MV-4-11 (cell line): ENCODE measurements at places on chromosomes 13 and 19.

DNA sequence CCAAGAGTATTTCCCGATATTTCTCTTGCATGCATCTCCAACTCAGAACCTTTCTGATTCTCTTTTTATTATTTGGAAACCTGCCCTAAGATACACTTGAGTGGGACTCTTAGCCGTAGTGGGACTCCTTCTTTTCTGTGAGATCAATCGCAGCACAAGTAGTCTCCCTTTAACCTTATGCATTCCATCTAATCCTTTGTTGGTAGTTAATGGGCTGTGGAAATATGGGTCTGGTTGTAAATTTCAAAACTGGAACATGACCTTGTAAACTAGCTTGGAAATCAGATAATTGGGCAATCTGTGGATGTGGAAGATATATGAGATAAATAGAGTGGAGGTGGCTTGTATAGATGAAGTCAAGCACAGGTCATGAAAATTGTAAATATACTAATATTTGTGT is 350.0 kb downstream of the NDFIP2 start:
- DNase-seq = no peak

- peak; percentile 82 for DNase-seq
Measured at GRCh38 chr19:54188215-54188871, 1.0 kb downstream of the MBOAT7 start.

DNA sequence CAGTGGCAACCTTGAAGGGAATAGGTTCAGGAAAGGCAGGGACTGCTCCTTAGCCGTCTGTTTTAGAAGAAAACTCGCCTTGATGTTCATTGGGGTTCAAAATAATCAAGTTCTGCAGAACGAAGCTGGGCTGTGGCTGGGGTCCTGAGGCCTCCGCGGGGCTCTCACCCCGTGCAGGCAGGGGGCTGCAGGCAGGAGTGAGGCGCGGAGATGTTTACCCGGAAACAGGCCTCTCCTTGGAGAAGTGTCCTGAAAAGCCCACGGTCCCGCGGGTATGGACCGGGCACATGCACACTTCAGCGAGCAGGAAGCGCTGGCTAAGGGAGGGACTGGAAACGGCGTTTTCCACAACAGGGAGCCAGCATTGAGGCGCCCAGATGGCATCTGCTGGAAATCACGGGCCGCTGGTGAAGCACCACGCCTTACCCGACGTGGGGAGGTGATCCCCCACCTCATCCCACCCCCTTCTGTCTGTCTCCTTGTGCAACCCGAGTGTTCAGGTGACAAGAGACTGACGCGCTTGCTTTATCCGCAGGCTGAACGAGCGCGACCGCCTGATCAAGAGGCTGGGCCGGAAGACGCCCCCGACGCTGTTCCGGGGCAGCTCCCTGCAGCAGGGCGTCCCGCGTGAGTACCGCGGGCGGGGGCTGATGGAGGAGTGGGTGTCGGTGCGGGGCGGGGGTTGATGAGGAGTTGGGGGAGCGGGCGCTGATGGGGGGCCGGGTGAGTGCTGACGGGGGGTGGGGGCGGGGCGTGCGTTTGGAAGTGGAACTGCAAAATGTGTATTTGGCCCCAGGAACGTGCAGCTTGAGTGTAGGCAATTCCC is 39.6 kb downstream of the SHISA2 start:
- no peak for DNase-seq

GRCh38 chr13:32248801-32249200 is 66.4 kb downstream of the ZAR1L start:
- peak; percentile 20 for DNase-seq

DNA sequence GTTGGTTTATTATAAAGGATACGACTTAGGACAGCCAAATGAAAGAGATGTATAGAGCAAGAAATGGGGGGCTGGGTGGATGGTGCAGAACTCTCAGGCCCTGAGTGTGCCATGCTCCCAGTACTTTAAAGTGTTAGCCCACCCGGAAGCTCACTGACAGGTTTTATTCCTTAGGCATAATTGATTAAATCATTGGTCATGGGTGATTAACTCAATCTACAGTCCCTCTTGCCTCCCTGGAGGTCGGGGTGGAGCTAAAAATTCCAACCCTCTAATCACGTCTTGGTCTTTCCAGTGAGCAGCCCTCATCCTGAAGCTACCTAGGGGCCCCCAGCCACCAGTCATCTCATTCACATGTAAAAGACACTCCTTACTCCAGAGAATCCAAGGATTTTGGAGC is 9.9 kb upstream of the LEUTX start:
- DNase-seq = no peak

DNA sequence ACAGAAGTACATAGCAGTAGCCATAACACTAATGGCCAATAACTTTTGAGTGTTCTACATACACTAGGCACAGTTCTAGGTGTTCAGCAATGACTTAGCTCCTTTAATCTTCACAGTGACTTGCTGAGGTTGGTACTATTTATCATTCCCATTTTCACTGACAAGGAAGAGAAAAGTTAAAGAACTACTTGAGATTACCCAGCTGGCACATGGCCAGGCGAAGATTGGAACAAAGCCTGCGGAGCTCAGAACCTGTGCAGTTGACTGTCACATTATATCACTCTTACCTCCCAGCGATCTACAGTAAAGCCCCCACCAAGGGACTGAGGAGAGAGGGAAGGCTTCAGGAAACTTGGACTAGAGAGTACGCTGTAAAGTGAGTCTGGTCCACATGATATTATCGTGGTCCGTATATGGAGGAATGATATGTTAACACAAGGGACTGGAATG is 42.4 kb upstream of the WDFY2 start:
- no peak for DNase-seq

GRCh38 chr19:10878253-10878652 is 6.9 kb downstream of the CARM1 start:
- peak; percentile 64 for DNase-seq

DNA sequence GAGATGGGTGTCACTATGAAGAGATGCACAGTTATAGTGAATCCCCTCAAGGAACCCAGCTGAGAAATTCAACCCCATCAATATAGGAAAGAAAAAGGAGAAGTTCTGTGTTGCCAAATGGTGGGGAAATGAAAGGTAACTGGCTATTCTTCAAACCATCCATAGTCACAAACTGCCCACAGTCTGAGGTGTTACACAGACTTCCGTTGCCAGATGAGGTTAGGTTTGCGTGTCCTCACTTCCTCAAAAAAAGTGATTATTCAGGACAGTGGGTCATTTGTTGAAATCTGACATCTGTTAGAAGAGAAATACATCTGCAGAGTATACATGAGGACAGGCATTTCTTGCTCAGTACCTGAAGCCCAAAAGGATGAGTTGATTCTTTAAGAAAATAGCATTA is 9.0 kb downstream of the SIGLEC5 start:
- peak; percentile 99 for DNase-seq

DNA sequence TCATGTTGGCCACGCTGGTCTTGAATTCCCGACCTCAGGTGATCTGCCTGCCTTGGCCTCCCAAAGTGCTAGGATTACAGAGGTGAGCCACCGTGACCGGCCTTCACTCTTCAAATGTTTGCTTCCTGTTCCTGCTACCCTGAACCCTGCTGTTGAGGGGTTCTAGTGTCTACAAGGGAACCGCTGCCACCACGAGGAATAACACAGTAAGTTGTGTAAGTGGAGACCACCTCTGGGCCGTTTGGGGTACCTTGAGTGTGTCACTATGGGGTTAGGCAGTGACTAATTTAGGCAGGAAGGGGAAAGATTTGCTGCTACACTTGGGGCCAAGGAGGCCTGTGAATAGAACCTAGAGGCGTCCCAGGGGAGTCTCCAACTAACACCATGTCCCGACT is 2.2 kb upstream of the MYADM start:
- peak; percentile 41 for DNase-seq

GRCh38 chr19:50994129-50994528 is 7.3 kb downstream of the KLK8 start:
- DNase-seq = peak; percentile 9

DNA sequence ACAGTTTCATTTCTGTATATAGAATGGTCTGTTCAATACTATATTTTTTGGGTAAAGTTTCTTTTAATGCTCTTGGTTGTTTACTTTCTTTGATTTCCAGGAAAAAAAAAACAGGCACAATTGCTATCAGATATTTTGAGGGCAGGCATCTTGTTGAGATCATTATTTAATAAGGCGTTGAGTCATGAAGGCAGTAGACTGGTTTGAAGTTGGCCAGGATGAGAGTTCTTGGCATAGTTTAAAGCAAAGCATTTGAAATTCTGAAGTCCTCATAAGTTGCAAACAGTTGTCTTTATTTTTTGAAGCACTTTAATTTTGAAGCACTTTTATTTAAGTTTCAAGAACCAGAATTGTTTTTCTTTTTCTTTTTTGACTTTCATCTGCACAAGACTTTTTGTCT is 2.6 kb upstream of the ZNF175 start:
- DNase-seq = no peak

GRCh38 chr19:49272204-49272603 is 52.8 kb downstream of the SLC6A16 start:
- DNase-seq = no peak

DNA sequence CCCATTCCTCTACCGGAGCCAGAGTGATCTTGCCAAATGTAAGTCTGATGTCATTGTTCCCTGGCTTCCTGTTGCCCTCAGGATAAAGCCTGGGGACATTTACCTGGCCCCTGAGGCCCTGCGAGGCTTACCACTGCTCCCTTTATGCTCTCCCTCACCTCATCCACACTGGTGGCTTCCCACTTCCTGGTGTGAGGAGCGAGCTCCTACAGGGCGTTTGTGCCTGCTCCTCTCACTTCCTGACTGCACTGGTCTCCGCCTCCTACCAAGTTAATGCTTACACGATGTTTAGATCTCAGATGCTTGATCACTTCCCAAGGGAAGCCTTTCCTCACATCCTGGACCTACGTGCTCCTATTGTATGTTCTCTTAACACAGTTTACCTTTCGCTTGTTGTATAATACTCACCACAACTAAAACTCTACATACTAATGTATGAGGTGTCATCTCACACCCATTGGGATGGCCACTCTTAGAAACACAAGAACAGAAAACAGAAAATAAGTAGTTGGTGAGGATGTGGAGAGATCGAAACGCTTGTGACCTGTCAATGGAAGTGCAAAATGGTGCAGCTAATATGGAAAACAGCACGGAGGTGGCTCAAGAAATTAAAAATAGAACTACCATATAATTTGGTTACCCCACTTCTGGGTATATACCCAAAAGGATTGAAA is 177.6 kb downstream of the SHISA2 start:
- DNase-seq = peak; percentile 18

- no peak for DNase-seq
Measured at GRCh38 chr19:8490395-8490760, 12.1 kb downstream of the PRAM1 start.

DNA sequence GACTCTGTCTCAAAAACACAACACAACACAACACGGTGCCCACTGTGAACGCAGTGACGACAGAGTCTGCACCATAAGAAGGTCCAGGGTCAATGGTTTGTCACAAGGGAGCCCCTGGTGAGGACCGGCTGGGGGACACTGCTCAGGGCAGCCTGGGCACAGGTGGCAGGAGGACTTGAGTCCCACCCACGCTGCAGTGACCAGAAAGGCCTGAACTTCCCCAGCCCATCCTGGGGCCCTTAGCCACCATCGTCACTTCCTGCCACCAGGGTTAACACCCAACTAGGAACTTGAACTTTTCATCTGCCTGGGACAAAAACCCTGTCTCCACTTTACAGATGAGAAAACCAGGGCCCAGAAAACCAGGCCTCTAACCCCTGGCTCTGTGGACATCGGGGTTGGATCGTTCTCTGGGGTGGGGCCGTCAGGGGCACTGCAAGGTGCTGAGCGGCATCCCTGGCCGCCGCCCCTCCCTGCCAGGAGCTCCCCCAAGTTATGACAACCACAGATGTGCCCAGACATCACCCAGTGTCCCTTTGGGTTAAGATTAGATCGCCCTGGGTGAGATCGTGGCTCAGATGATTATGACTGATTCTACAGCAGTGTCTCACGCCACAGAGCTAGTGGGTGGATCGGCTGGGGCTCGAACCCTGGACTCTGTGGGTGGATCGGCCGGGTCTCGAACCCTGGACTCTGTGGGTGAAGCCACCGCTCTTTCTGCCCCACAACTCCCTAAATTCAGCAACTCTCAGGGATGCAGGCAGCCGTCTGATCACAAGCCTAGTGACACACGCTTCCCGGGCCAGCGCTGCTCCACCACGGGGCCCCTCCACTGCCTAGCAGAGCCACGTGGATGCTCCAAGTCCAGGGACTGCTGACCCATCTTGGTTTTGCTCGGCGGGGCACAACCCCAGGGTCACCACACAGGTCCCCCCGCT is 14.0 kb downstream of the MOB3A start:
- peak; percentile 84 for DNase-seq

- no peak for DNase-seq
Measured at GRCh38 chr19:8616861-8617260, 6.3 kb upstream of the ADAMTS10 start.

DNA sequence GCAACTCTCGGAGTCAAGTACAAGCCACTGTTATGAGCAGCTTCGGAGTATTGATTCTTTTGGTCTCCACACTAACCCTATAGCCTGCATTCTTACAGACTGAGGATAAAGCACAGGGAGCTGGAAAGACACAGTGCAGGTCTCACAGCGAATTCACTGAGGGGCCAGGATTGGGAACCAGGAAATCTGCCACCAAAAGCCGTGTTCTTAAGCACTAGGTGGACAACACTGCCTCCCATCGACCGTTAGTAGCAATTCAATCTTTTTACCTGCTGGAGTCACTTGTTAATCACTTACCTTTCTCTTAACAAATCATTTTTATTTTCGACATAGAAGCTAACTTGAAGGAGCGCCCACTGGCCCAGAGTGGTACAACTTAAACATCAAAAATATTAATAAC is 6.3 kb downstream of the PMIS2 start:
- DNase-seq = peak; percentile 12

- DNase-seq = no peak
Measured at GRCh38 chr13:107427536-107427935, 787.8 kb downstream of the LIG4 start.

DNA sequence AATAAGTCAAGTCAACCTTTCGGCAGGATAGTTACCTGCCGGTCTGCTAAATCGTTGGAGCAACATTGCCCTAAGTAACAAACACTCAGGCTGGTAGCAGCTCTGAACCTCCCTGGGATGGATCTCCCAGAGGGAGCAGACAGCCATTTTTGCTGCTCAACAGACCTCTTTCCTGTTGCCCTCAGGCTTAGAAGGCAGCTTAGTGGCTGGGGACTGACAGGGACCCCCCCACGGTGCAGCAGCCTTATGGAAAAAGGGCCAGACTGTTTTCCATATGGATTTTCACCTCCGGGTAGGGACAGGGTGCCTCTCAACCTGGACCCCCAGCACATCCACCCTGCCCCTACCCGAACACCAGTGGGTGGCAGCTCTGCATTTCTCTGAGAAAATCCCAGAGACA is 49.7 kb downstream of the UBL3 start:
- no peak for DNase-seq

DNA sequence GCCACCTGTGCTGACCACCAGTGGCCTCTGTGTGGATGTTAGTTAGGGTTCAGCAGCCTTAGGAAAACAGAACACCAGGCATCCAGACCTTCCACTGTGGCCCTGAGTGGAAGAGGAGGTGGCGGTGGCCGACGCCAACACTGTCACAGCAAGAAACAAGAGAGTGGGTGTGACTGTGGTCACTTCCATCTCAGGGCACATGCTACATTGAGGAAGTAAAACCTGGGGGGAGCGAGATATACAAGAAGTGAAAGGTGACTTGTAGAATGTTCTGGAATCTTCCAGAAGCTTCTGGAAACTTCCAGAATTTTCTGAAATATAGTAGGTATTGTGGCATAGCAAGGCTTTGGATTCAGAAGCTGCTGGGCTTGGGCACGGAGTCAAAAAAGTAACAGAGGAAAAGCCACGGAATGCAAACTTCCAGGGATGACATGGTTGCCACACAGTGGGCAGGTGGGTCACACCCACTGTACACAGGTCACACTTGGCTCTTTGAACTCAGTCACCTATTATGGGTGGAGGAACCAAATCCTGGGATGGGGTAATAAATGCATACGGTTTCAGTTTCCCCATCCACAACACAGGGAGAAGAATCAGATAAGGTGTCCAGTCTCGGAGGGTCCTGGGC is 24.3 kb downstream of the GNG7 start:
- DNase-seq = peak; percentile 98
